ENCODE measurements at places on chromosomes 2 and 18.

GRCh38 chr2:38598991-38599295, 3.8 kb downstream of the HNRNPLL start:
- peak; percentile 29 for DNase-seq

DNA sequence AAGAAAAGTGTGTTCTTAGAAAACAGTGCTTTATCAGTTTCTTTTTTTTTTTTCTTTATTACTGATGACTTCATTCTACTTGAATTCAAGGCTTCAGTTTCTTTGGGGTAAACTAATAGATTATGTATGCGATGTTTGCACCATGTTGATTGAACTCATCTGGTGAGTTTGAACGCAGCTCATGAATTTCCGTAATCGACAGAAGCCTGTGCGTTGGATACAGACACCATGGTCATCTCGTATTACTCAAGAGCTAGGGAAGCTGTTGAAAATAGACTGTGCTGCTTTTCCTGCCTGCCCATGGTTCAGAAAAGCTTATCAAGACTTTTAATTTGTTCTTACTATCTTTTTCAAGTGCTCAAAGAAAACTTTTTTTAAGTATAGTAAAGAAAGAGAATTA, 185.5 kb upstream of the NRP2 start:
- DNase-seq, result no peak

GRCh38 chr2:179915395-179915992, 54.1 kb upstream of the ZNF385B start:
- no peak for DNase-seq

DNA sequence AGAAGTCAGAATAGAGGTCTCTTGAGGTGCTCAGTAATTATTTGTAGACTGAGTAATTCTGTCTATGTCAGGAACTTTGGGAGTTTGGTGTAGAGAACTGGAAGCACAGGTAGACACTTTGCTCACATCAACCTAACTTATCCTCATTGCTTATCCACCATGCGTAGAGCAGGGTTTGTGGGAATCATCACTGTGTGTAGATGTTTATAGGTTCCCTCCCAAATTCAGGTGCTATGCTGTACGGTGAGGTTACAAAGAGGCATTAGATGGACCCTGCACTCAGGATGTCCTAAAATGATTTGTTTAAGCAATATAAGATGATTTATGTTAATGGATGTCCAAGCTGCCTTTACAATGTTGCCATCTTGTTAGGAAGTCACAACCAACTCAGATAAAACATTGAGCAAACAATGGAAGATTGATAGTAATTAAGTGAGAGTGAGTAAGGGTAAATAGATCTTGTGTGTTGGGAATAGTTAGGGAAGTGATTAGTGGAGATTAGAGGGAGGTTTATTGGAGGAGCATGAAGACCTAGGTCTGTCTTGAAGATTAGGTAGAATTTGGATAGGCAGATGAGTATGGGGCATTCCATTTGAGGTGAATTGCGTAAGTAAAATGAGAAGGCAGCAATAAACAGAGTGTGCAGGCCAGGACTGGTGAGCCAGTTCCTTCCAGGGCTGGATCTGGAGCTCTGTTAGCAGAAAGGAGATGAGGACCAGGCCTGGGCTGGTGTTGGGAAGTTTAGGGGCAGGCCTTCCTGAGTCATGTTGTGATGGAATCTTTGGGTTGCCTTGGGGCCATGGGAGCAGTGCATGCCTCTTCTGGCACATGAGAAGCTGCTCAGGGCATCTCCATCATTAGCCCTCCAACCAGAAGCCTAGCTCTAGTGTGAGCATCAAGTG, 12.1 kb downstream of the EPAS1 start:
- no peak for DNase-seq

- DNase-seq, result no peak
Observed at GRCh38 chr2:137168552-137168951, 403.2 kb downstream of the THSD7B start.

DNA sequence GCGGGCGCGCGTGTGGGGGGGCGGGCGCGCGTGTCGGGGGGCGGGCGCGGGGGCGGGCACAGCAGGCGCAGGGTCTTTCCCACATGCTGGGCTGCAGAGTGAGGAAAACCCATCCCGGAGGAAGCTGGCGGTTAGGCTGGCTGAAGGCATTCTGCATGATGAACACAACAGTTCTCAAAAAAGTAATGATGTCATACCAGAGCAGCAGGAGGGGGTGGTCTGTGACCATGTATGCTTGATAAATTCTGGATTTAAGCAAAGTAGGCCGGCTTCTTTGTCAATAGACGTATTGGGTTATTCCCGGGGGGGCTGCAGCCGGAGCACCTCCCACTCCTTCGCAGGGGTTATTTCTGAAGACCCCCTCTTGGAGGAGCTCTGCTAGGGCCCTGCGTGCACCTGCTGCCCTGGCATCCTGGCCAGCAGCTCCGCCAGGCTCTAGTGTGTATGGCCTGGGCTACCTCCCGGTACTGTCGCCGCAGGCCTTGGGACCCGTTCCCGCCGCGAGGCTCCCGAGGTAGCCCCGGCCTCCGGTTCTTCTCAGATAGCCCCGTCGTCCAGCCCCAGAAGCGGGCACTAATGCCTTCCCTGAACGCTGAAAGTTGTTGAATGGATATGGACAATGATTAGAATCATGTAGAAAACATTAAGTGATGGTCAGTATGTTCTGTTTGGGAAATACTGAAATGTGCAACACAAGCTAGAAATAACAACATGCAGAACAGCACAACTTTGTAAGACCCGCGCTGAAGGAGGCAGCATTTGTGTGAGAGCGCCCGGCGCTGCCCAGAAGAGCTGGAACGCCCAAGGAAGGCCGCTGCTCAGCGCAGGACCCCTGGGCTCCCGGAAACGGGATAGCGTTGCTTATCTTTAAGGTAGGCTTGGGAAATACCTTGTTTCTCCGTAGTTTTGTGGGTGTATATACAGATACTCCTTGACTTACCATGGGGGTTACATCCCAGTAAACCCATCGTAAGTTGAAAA, 101.4 kb upstream of the RAB6C start:
- peak; percentile 17 for DNase-seq

- DNase-seq, result no peak
Observed at GRCh38 chr2:138081225-138082073, 117.2 kb downstream of the HNMT start.

GRCh38 chr18:8793445-8794155, 88.2 kb downstream of the MTCL1 start:
- DNase-seq, result no peak

- DNase-seq, result no peak
Observed at GRCh38 chr2:10242998-10243925, 59.4 kb upstream of the HPCAL1 start.

GRCh38 chr2:20065885-20066602, 14.6 kb upstream of the LAPTM4A start:
- DNase-seq, result peak; percentile 67

DNA sequence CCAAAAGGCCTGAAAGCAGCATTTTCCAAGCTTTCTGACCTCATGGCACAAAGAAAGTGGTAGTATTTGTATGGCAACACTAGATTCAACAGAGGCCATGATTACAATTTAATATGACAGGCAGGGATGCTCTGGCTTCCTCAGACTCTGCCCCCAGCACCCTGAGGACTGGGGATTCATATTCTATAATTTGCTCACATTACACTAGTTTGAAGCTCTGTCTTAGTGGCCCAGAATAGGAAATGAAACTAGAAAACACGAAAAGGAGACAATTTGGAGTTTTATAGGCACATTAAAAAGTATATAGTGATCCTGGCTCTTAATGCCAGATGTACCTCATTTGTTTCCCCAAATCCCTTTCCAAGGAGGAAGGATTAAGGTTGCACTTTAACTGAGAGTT, 173.0 kb upstream of the STK17B start:
- DNase-seq, result no peak

GRCh38 chr2:28343184-28343942, 49.3 kb upstream of the FOSL2 start:
- DNase-seq, result no peak

DNA sequence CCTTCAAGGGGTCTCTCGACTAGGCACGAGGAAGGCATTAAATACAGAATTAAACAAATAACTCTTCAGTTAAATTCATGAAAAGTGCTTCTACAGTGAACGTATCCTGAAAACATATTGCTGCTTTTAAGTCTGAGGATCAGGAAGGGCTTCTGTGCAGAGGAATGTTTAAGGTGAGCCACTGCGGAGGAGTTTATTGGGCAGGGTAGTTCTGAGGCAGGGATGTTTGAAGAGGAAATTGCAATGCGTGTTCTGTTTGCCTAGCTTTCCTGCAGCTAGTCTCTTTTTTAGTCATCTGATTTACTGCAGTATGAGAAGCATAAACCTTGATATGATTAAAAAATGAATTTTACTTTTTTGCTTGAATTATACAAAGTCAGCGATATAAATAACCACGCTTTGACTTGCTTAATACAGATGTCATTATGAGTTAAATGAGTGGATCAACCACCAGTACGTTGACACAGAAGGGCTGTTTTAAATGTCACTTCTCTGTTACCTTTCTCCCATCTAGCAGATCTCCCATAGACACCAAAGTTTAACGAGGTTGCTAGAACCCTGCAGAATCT, 98.7 kb downstream of the CTNNA2 start:
- DNase-seq, result no peak

- DNase-seq, result no peak
Observed at GRCh38 chr18:56722518-56722917, 71.4 kb downstream of the WDR7 start.

GRCh38 chr2:133421516-133422324, 146.5 kb downstream of the NCKAP5 start:
- no peak for DNase-seq

GRCh38 chr18:70376914-70377258, 88.0 kb downstream of the SOCS6 start:
- DNase-seq, result no peak

- DNase-seq, result no peak
Observed at GRCh38 chr2:227706859-227707258, 11.0 kb downstream of the SLC19A3 start.

- DNase-seq, result no peak
Observed at GRCh38 chr2:201507725-201508124, 56.2 kb downstream of the STRADB start.

- peak; percentile 47 for DNase-seq
Observed at GRCh38 chr2:112724591-112725525, 4.0 kb downstream of the NT5DC4 start.

DNA sequence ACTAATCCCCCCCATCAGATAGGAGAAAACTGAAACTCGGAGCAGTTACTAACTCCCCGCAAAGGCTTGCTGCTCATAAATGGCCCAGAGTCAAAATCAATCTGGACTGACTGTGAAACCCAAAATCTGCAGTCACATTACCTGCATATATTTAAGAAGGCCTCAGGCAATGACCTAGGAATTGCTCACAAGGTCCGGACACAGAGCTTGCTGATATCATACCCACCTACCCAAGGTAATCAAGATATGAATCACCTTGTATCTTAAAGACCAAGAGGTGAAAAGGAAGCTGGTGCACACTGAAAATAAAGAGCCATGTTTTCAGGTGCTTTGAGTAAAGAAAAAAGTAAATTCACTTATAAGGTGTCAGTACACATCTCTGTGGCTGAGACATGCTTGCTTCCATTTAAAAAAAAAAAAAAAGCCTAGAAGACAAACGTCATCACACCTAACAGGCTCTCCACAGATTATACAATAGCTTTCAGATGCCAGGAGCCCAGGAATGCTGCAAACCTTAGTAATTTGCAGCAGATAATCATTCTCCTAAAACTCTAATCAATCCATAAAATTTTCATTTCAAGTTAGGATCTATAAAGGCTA, 195.4 kb downstream of the ZEB2 start:
- no peak for DNase-seq

DNA sequence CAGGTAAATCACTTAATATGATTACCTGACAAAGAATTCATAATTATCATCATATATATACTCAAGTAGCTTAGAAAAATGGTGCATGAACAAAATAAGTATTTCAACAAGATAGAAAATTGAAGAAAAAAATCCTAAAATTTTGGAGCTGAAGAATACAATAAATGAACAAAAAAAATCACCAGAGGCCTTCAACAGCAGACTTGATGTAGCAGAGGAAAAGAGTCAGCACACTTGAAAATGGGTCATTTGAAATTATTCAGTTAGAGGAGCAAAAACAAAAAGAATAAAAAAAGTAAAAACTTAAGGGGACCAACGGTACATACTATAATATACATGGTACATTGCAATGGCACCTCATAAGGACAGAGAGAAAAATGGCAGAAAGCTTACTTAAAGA, 40.2 kb upstream of the CD226 start:
- DNase-seq, result no peak

GRCh38 chr18:77765468-77765867, 515.8 kb downstream of the GALR1 start:
- DNase-seq, result no peak

DNA sequence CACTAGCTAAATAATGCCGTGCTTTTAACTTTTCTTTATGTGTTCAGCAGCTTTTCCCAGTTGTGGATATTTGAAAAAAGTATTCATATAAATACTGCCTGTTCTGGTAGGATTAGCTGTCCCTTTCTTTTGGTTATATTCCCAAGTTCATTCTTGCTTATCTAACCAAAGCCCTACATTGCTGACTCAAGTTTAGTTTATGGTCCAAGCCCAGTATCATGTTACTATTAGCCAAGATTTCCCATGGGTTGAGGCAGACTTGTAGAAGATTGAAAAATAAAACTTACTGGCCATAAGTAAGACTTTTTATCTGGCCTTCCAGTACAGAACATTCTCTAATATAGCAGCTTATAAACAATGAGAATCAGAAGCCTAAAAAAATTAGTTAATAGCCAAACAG, 49.7 kb upstream of the NFE2L2 start:
- DNase-seq, result no peak

GRCh38 chr2:181310967-181311366, 146.2 kb upstream of the ITGA4 start:
- DNase-seq, result peak; percentile 28

DNA sequence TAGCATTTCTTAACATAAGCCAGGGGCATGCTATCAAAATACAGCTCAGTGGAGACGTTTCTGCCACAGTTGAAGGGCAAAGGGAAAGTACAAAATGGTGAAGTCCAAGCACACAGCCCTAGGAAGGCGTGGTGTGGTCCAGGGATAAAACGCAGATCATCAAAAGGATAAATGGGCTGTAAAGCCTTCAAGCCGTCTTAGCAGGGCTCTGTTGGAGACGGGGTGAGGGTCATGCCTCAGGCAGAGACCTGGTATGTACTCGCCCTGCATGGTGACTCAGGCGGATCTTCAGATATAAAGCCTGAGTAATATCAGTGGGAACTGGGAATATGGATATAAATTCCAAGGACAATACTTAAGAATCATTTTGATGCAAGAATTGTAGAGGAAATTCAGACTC, 61.2 kb downstream of the NGEF start:
- DNase-seq, result no peak

DNA sequence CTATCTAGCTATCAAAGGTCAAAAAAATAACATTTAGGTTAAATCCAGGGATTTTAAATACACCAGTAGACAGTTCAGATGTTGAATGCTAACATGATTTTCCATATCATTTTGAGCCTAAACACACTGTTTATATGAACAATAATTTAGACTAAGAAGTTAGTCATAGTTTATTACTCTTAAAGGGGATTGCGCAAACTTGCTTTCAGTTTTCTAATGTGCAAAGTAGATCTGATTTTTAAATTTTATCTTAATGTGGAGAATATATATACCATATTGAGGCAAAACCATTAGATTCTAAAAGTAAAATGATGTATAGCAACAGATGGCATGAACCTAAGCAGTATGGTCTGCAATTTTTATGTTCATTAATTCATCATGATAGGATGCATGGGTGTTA, 76.6 kb downstream of the CDH7 start:
- no peak for DNase-seq

Data from erythroblast (primary cell).